Right forelimb (tissue), 1 donor: ENCODE measurements at places on chromosomes 7 and 10.
A peak's percentile ranks its signal among the peaks of the same experiment; 100 is the strongest.

GRCh38 chr10:77349226-77349625, 288.4 kb downstream of the KCNMA1 start:
- DNase-seq: no peak

GRCh38 chr10:44045020-44045419, 339.9 kb downstream of the CXCL12 start:
- peak; percentile 49 for DNase-seq

- DNase-seq: no peak
These were observed 206.7 kb downstream of the CAMK1D start for GRCh38 chr10:12556039-12556438.

DNA sequence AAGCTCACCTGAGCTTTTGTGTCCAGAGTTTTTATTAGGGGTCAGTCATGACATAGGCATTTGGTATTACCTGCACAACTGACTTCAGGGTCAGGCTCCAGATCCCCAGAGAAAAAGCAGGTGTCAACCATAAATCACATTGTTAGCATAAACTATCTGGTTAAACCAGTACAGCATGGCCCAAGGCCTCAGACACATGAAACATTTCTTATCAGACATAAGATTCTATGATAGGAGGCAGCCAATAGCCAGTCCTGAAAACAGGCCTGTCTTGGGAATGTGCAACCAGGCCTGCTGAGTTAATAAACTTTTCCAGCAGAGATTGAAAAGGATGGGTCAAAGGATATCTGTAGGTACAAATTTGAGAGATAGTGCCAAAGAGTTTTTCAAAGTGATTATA, 116.1 kb downstream of the TPST1 start:
- no peak for DNase-seq

- DNase-seq: no peak
These were observed 21.7 kb upstream of the MACC1 start for GRCh38 chr7:20238754-20239324.

DNA sequence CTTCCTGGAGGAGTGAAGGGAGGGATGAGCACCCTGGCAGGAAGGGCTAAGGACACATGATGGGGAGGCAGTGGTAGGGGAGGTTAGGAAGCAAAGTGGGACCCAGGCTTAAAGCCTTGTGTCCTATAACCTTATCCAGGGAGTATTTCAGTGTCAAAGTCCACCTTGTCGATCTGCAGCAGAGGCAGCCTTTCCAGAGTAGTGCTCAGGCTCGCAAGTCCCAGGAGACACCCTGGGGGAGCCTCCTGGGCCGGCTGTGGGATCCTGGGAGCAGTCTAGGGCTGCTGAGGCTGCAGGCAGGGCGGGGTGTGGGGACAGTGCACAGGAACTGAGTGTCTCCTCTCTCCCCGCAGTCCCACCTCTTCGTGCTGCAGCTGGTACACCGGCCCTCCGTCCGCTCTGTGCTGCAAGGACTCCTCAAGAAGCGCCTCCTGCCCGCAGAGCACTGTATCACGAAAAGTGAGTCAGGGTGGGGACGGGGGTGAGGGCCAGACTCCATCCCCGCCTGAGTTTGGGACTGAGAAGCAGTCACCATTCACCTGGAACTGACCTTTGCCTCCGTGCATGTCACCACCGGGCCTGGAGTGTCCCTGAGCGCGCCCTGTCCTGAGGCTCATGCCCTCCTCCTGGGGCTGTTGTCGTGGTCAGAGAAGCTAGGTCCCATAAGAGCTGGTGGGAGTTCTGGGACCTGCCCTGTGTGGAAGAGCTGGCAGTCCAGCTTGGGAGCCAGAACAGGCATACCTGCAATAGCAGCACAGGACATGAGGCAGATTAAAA, 45.3 kb upstream of the PPIF start:
- DNase-seq: no peak

- peak; percentile 95 for DNase-seq
These were observed at the start of gene ARHGAP12 for GRCh38 chr10:31928549-31929260. TSS of gene ARHGAP12 (minus strand) at chr10:31928831. CDS start at chr10:31908855, 19,976 bp downstream.

DNA sequence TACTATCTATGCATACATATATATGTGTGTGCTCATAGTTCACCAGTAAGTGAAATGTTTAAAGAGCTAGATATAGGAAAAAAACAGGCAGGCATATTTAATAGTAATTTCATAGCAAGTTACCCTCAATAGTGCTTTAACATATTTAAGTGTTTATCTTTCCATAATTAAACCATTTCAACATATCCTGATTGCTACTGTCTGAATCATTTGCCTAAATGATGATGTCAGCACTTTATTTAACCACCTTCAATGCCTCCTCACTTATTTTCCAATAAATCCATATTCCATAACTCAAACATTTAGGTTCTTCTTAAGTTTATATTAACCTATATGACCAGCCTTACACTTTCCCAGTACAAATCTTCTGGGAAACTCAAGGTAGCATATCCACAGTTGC, 601.1 kb downstream of the ARL4A start:
- no peak for DNase-seq

- no peak for DNase-seq
These were observed 127.2 kb downstream of the DLG5 start for GRCh38 chr10:77799352-77799751.

- no peak for DNase-seq
These were observed 7.0 kb upstream of the GHRHR start for GRCh38 chr7:30956704-30957103.

DNA sequence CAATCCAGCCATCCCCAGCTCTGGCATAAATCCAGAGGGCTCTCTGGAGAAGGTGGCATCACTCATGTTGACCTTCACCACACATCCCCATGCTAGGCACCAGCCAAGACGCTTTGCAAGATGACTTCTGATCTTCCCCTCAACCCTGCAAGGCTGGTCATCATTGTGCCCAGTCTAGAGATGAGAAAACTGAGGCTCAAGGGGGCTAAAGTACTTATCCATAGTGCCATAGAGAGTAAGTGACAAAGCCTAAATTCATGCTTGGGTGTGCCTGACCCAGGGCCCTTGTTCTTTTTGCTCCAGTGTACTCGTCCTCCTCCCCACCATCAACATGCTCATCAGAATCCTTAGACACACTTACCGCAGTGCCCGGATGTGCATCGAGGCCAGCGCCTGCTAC, 1.7 kb upstream of the C10orf105 start:
- DNase-seq: no peak

DNA sequence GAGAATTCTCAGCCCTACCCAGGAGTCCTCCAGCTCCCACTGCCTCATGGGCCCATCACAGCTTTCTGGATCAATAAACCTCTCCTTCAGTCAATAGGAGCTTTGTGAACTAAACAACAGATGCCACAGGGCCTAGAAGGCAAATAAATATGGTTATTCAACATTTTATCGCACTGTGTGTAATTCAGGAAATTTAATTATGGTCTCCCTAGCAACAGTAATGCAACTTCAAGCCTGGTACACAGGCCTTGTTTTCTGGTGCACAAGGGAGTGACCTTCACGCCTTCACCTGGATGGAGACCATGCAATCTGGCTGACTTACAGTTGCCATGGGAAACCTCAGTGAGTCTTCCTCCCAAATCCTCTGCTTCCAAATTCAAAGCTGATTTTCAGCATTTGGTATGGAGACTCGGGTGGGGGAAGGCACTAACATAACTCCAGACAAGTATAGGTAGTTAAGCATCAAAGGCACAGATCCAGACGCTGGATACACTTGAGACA, 441.0 kb upstream of the NPVF start:
- DNase-seq: no peak

DNA sequence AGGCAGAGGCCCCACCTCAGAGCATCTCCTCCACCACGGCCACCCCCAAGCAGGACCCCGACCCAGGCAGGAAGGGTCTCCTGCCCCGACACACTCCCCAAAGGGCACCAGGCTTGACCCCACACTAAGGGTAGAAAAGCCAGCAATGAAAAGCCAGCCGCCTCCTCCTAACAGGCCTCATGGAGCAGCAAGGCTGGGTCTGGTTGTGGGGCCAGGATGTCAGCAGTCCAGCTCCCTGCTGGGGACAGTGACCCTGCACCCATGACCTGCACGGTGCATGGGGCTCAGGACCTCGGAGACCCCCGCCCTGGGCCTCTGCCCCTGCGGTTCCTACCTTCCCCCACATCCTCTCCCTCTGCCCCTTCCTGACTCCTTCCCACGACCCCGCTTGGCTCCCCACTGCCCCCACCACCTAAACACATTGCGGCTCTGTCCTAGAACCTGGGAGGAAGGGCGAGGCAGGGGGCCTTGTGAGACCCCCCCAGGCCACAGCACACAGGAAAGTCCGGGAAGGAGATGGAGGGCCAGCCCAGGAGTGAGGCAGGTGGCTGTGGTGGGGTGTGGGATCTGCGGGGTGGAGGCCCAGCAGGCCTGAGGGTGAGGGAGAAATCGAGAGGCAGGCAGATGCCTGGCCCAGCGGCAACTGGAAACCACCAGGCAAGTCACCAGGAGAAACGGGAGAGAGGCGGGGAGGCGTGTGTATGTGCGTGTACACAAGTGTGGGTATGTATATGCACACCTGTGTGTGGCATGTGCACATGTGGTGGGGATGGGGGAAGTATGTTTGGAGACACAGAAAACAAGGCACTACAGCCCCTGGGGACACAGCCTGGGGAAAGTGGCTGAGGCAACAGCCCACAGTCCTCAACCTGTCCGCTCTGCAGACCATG, 229.9 kb downstream of the MAD1L1 start:
- peak; percentile 34 for DNase-seq

- no peak for DNase-seq
These were observed 21.0 kb downstream of the ACTA2 start for GRCh38 chr10:88931548-88931947.

DNA sequence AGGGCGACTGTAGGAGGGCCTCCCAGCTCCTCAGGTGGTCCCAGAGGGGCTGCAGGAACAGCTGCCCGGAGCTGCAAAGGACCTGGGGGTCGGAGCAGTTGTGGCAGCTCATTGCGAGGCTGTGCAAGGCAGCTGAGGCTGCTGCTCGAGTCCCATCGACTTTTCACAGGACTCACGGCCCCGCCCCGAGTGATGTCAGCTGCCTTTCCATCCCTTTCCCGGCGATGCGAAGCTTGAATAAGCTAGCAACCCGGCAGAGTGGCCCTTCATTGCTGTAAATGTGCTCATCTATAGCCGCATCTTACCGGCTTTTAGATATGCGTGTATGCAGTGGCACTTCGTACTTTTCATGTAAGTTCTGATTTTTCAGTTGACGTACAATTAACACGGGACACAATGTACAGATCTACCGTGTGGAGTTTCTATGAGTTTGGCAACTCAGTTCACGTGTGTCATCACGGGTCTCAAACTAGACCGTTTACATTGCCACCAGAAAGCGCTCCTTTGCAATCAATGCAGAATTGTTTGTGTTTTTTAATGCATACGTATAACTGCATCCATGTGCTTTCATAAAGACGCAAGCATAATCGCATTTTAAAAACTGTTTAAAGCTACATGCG, at the start of gene CH25H:
Gene CH25H (minus strand): TSS at position 137 of the 620 bp plus-strand sequence. CDS start 25 bp downstream, at position 112.
- DNase-seq: peak; percentile 82

DNA sequence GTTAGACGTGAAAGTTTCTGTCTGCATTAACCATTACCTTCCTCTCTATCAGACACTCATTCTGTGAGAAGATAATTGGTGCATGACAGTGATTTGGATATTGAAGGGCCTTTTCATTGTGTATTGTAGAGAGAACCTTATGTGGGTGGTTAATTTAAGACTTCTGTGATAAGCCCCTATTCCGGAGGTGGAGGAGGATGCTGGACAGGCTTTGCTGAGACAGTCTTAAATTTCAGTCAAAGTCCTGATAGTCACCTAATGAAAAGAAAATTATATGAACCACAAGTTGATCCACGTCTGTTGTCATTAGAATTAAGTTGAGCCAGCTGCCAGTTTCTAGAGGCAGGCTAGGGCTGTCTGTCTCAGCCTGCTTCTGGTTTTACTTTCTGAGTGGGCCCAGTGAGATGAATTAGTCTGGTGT, 62.9 kb downstream of the CELF2 start:
- DNase-seq: no peak

DNA sequence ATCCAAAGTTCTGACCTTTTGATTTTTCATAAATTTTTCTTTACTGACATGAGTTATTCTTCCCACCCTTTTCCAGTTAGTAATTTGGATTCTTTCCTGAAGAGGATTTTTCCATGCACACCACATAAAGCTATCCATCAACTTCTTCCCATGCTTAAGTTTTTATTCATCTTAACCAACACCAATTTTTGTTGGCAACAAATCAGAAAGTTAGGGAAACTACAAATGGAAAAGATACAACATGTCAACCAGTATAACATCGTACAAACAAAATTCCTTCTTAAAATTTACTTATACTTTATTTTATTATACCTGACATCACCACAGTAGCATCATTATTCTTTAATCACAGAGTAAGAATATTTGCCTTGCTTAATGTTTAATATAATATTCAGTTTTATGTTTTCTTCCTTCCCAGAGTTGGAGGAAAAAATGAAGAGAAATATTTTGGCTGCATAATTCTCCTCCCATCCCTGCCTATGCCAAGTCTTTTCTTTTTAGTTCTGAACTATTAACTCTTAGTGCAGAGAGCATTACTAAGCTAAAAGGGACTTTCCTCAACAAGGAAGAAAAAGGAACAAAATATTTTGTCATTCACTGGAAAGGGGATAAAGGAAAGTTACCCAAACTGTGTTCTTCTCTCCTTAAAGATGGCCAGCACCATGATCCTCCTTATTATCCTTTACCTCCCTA, 67.5 kb upstream of the MEOX2 start:
- DNase-seq: no peak

GRCh38 chr7:132941905-132942304, 140.0 kb downstream of the CHCHD3 start:
- no peak for DNase-seq

GRCh38 chr7:148944935-148945934, 61.1 kb upstream of the EZH2 start:
- DNase-seq: no peak

DNA sequence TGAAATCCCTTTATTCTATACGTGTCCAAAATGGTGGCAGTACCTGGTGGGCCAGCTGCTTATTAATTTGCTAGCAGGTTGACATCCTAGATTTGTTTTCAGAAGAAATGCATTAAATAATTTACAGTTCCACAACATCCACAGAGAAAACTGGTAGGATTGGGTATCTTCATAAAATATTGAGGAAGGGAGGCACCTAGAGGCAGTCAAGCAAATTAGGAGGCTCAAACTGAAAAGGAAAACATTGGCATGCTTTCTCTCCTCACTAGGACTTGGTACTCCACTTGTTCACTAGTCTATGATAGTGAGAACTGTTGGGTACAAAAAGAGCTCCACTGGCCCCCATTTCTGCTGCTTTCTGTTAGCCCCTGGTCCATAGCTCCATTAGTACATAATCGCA, 18.3 kb upstream of the LRGUK start:
- DNase-seq: no peak

GRCh38 chr7:143279186-143280098, 5.3 kb upstream of the TMEM139 start:
- DNase-seq: no peak

GRCh38 chr7:100609958-100610357, 2.4 kb upstream of the MOSPD3 start:
- no peak for DNase-seq
